ENCODE measurements at places on chromosomes 7 and 10. TPM values are rescaled to one million over a fixed set of nuclear protein-coding genes. Genes with fewer than 3 reads are reported as not detected.

DNA sequence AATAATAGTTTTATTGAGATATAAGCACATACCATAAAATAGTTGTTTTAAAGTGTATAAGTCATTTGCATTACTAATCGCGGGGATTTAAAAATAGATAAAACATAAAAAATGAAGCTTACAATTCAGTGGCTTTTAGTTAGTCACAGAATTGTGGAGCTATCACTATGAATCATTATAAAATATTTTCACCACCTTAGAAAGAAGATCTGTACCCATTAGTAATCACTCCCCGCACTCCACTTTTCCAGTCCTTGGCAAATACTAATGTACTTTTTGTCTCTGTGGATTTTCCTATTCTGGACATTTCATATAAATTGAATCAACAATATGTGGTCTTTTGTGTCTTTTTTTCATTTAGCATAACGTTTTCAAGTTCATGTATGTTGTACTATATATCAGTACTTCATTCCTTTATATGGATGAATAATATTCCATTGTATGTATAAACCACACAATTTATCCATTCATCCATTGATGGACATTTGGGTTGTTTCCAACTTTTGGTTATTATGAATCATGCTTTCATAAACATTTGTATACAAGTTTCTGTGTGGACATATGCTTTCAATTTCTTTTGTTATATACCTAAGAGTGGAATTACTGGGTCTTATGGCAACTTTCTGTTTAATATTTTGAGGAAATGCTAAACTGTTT is 162.5 kb downstream of the MAGI2 start:
- H3K36me3 ChIP-seq = no peaks in the 10 kb centered on the region
- DNase-seq = no peak
- no peak overlapping the region for H3K4me3 ChIP-seq
- no peaks in the 10 kb centered on the region for H3K27me3 ChIP-seq

Gene SMO
- 1.9 TPM for polyA plus RNA-seq

Gene FAM24B
- 4.8 TPM for polyA plus RNA-seq

DNA sequence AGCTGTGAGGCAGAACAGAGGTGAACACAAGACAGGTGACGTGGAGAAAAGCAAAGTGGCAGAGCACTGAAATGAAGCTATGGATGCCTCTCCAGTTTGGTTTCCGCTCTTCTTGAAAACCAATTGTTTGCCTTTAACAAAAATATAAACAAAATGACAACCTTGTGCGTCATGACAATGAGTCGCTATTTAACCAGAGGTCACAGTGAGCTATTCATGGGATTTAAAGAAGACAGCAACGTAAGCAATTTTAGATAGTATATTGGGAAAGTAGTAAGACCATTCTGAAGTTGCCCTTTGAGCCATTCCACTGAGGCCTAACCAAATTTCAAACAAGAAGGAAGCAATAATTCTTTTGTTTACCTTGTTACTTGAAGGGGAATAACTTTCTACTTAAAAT is 15.2 kb upstream of the LRRTM3 start:
- H3K4me3 ChIP-seq = no peak overlapping the region
- no peaks in the 10 kb centered on the region for H3K27me3 ChIP-seq

- no peaks in the 10 kb centered on the region for H3K4me1 ChIP-seq
- no peak overlapping the region for H3K27ac ChIP-seq
Observed at GRCh38 chr10:89175816-89176215, 31.3 kb downstream of the CH25H start.

Gene UFSP1
- 4.0 TPM for polyA plus RNA-seq

DNA sequence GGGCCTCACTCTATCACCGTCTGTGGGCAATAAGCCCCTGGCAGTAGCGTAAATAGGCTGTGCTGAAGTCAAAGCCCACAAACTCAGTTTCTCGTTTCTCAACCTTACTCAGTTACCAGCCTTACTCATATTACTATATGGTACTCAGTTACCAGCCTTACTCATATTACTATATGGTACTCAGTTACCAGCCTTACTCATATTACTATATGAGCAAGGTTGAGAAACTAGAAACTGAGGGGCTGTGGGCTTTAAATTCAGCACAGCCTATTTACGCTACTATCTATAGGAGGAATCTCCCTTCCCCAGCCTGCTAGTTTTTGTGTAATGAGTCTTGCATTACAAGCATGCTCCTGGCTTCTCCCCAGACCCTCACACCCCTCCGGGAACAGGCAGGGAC is 35.4 kb downstream of the CCDC3 start:
- H3K36me3 ChIP-seq = no peaks in the 10 kb centered on the region
- H3K27me3 ChIP-seq = no peaks in the 10 kb centered on the region
- H3K27ac ChIP-seq = no peak overlapping the region
- no peak overlapping the region for H3K4me3 ChIP-seq
- H3K4me1 ChIP-seq = no peaks in the 10 kb centered on the region
- no peak for DNase-seq

DNA sequence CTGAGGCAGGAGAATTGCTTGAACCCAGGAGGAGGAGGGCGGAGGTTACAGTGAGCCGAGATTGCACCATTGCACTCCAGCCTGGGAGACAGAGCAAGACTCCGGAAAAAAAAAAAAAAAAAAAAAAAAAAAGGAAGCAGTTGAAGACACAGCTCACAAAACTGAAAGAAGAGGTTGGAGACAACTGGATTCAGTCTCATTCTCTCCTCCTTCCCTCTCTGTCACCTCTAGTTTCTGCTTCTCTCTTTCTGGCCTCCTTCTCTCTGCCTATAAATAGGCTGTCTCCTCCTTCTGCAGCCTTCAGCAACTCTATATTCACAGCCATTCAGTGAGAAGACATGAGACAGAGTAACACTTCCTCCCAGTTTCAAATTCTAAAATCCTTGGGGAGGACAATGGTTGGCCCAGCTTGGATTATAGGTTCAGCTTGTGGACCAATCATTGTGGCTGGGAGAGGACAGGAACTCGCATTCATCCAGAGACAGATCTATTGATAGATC is 125.6 kb upstream of the HABP2 start:
- no peaks in the 10 kb centered on the region for H3K36me3 ChIP-seq
- no peak overlapping the region for H3K27ac ChIP-seq
- H3K27me3 ChIP-seq = no peaks in the 10 kb centered on the region
- H3K4me3 ChIP-seq = no peak overlapping the region
- H3K4me1 ChIP-seq = no peaks in the 10 kb centered on the region

Gene SPDYE5
- 1.5 TPM for polyA plus RNA-seq

- H3K27ac ChIP-seq = no peak overlapping the region
- H3K27me3 ChIP-seq = no peaks in the 10 kb centered on the region
- H3K4me1 ChIP-seq = no peaks in the 10 kb centered on the region
- H3K36me3 ChIP-seq = no peaks in the 10 kb centered on the region
Observed at GRCh38 chr7:45715471-45716352, 141.5 kb downstream of the ADCY1 start.

DNA sequence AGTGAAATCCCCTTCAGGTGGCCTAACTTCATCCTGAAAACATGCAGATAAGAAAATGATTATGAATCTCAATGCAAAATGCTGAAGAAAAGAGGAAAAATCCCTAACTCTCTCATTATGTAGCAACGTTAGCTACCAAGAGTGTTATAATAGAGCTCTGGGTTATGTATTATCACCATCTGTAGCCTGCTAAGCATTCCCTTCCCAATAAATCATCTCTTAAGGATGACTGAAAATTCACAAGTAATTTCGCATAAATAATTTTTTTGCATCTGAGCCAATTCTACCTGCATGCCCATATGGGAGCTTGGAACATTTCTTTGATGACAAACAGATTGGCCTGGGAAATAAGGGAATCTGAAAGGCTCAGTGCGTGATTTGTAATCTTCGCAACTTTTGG is 216.1 kb downstream of the HTR7 start:
- H3K27ac ChIP-seq = no peak overlapping the region
- H3K4me3 ChIP-seq = no peak overlapping the region
- H3K27me3 ChIP-seq = no peaks in the 10 kb centered on the region
- H3K36me3 ChIP-seq = no peaks in the 10 kb centered on the region

DNA sequence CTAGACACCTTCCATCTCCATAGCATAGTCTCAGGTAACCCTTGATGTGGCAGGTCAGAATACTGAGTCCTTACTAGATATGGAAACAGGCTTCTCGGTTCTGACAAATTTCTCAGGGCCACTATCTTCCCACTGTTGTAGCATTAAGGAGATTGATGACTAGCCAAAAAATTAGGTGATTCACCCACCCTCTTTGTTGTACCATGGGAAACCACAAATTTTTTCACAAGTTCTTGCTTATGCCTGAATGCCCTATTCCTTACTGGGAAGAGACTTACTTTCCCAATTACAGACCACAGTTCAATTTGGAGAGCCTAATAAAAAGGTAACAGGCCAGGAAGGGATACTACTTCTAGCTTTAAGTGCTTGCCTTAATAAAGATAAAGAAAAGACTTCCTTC is 948.8 kb downstream of the GRM8 start:
- H3K4me1 ChIP-seq = no peaks in the 10 kb centered on the region
- no peak for DNase-seq
- no peak overlapping the region for H3K4me3 ChIP-seq
- H3K27ac ChIP-seq = no peak overlapping the region
- no peaks in the 10 kb centered on the region for H3K27me3 ChIP-seq
- no peaks in the 10 kb centered on the region for H3K36me3 ChIP-seq

Gene SPDYE2B
- polyA plus RNA-seq = 0.59 TPM

DNA sequence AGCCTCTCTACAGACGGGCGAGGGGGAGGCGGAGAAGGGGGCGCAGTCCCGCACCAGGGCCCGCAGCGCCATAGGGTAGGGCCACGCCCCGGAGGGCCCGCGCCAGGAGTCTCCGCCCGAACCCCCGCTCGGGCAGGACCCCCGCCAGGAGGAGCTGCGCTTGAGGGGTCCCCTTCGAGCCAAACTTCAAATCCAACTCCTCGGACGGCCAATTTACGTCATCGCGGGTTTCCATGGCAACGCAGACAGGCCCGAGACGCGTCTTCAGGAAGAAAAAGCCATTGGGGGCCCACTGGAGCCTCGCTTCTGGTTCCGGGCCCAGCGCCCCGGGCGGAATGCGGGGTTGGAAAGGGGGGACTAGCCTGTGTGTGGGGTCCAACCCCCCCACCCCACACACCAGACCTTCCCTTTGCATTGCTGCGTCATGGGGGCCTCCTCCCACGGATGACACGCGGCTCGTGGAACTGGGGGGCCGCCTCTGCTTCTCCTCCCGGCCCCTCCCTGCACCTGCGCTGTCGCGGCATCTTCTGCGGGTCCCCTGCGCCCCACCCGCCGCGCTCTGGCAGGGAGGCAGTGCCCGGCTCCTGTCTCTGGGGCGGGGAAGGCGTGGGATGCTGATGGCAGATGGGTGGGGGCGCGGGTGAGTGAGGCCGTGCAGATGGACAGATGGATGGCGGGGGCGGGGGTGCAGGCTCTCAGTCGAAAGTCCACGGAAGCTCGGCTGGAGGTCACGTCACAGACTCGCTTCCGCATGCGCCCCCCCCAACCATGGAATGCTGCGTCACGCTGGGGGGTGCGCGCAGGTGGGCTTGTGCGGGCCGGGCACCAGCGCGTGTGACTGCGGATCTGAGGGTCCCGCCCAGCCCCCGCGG is 1.2 kb downstream of the CALY start:
- peaks cover 12% of the 10 kb centered on the region for H3K27me3 ChIP-seq
- no peaks in the 10 kb centered on the region for H3K36me3 ChIP-seq
- no peaks in the 10 kb centered on the region for H3K4me1 ChIP-seq
- no peak overlapping the region for H3K4me3 ChIP-seq
- DNase-seq = no peak

DNA sequence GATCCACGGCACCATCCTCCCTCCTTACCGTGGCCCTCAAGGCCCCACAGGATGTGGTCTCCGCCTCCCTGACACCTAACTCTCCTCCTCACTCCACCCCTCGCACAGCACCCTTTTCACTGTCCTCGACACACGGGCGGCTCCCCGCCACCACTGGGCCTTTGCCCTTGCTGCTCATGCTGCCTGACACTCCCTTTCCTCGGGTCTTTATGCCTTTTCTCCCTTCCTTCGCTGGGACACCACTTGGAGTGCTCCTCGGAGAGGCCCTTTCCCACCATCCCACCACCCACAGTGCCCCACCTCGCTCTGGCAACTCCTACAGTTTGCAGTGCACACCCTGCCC is 7.9 kb upstream of the INMT start:
- no peak overlapping the region for H3K4me3 ChIP-seq
- no peaks in the 10 kb centered on the region for H3K4me1 ChIP-seq
- H3K36me3 ChIP-seq = no peaks in the 10 kb centered on the region
- no peaks in the 10 kb centered on the region for H3K27me3 ChIP-seq
- no peak for DNase-seq

- no peaks in the 10 kb centered on the region for H3K4me1 ChIP-seq
- no peaks in the 10 kb centered on the region for H3K36me3 ChIP-seq
Observed at GRCh38 chr7:11450281-11450680, 381.7 kb downstream of the THSD7A start.

GRCh38 chr7:28858895-28859294 is 99.2 kb downstream of the TRIL start:
- H3K4me3 ChIP-seq = no peak overlapping the region
- no peaks in the 10 kb centered on the region for H3K36me3 ChIP-seq
- H3K4me1 ChIP-seq = no peaks in the 10 kb centered on the region
- peaks cover 9% of the 10 kb centered on the region for H3K27me3 ChIP-seq
- no peak for DNase-seq

GRCh38 chr7:34772296-34772938 is 114.4 kb downstream of the NPSR1 start:
- H3K27ac ChIP-seq = no peak overlapping the region
- H3K4me1 ChIP-seq = no peaks in the 10 kb centered on the region
- H3K4me3 ChIP-seq = no peak overlapping the region
- no peaks in the 10 kb centered on the region for H3K36me3 ChIP-seq

GRCh38 chr7:75715864-75716263 is 22.9 kb downstream of the HIP1 start:
- DNase-seq = no peak
- no peaks in the 10 kb centered on the region for H3K36me3 ChIP-seq
- H3K4me3 ChIP-seq = no peak overlapping the region
- H3K27me3 ChIP-seq = no peaks in the 10 kb centered on the region
- peaks cover 4% of the 10 kb centered on the region for H3K4me1 ChIP-seq

- no peaks in the 10 kb centered on the region for H3K4me1 ChIP-seq
- no peaks in the 10 kb centered on the region for H3K27me3 ChIP-seq
- H3K36me3 ChIP-seq = no peaks in the 10 kb centered on the region
Observed at GRCh38 chr10:29353887-29354561, 65.2 kb downstream of the LYZL1 start.

DNA sequence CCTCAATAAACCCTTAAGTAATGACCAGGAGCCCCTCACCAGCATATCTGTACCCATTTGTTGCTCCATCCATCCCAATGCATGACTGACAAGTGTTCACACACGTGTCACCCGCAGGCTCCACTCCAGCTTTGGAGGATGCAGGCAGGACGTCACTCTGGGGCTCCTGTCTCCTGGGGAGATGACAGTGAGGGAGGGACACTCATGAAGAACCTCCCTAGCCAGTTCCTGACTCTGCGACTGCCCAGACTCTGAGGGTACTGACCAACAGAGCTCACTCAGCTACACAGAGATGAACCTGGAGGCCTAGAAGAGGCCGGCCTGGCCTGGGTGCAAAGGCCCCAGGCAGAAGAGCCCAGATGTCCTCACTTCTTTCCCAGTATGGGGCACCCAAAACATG is 135.1 kb upstream of the RET start:
- H3K27ac ChIP-seq = no peak overlapping the region
- no peaks in the 10 kb centered on the region for H3K36me3 ChIP-seq
- no peaks in the 10 kb centered on the region for H3K27me3 ChIP-seq

Gene RASSF4
- polyA plus RNA-seq = 16.9 TPM

- no peak overlapping the region for H3K4me3 ChIP-seq
- no peaks in the 10 kb centered on the region for H3K4me1 ChIP-seq
- H3K27me3 ChIP-seq = peaks cover 2% of the 10 kb centered on the region
Observed at GRCh38 chr7:45092100-45092930, 3.5 kb upstream of the NACAD start.

Gene NPM3
- polyA plus RNA-seq = 12.7 TPM

Gene ZNF487
- polyA plus RNA-seq = 0.80 TPM

- H3K4me1 ChIP-seq = no peaks in the 10 kb centered on the region
- no peak for DNase-seq
- no peaks in the 10 kb centered on the region for H3K27me3 ChIP-seq
- no peak overlapping the region for H3K27ac ChIP-seq
Observed at GRCh38 chr7:18849130-18849529, 268.3 kb downstream of the TWIST1 start.

Gene GPC2
- 0.68 TPM for polyA plus RNA-seq

Gene SPACDR
- 0.71 TPM for polyA plus RNA-seq
